Activated CD8-positive, alpha-beta memory T cell treated with anti-CD3 and anti-CD28 coated beads for 1 hour (primary cell): ENCODE measurements at places on chromosomes 1 and 21.

DNA sequence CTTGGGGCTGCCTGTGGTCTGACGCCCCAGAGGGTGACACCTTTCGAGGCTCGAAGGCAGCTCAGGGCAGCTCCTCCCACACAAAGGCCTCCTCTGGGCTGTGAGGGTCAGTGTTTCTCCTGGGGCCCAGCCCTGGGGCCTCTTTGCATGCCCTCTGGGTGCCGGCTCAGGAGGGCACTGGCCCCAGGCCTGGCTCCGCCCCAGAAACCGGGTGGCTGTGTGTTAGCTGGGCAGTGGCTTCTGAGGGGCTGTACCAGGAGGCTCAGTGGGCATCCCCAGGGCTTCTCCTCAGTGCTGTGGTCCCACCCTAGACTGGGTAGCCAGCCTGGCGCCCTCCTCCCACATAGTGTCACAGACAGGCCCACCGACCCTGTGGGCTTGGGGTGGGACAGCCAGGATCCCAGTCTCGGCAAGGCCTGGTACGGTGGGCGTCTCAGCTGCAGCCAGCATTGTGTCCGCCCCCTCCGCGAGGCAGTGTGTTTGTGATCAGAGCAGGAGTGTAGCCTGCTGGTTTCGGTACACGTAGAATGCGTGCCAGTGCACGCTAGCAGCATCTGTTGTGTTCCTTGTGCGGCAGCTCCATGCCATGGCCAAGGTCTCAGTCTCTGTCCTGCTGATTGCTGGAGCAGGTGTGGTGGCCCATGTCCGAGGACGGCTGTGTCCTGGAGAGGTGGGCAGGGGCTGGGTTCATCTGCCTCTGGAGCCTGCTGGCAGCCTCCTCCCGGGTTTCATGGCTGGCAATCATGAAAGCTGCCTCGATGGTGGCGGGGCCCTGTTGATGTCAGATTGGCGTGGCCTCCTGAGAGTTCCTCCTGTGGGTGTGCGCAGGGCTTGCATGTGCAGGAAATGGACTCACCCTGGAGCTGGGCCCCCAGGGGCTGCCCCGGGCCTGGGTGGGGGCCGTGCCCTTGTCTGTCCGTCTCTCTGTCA, 28.0 kb downstream of the RRP1 start:
- no peak for DNase-seq

DNA sequence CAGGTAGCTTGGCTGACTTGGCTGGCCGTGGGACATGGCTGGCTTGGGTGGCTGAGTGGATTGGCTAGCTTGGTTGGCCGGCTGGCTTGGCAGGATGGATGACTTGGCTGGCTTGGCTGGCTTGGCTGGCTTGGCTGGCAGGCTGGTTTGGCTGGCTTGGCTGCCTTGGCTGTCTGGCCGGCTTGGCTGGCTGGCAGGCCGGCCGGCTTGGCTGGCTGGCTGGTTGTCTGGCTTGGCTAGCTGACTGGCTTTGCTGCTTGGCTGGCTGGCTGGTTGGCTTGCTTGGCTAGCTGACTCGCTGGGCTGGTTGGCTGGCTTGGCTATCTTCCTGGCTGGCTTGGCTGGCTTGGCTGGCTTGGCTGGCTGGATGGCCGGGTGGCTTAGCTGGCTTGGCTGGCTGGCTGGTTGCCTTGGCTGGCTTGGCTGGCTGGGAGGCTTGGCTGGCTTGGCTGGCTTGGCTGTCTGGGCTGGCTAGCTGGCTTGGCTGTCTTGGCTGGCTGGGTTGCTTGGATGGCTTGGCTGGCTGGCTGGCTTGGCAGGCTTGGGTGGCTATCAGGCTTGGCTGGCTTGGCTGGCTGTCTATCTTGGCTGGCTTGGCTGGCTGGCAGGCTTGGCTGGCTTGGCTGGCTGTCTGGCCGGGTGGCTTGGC, 129.7 kb upstream of the FAM72C start:
- DNase-seq, result peak; percentile 3

DNA sequence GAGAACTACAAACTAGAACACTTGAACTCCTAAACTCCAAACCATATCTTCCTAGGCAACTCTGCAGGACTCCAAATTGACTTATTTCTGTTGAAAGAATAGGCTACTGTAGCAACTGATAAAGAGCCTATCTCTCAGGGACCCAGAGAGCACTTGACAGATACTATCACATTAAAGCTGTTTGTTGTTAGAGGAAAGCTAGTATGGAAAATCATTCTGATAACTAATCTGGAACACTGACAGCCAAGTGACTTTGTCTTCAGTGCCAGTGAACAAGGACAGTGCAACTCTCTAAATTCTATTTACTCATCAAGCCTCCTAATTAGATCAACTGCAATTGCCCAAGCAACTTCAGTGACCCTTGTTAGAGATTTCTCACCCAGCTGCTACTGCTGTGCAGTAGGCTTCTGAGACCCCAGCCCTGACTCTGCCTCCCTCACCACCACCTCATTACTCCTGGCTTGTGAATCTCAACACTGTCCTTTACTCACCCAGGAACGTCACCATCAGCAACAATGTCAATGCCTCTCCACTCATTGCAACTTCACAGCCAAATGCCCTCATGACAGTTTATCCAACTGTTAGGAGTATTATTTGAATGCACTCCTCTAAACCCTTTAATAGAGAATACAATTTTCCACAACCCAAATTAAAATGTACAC, 7.4 kb upstream of the RGS13 start:
- DNase-seq, result no peak

DNA sequence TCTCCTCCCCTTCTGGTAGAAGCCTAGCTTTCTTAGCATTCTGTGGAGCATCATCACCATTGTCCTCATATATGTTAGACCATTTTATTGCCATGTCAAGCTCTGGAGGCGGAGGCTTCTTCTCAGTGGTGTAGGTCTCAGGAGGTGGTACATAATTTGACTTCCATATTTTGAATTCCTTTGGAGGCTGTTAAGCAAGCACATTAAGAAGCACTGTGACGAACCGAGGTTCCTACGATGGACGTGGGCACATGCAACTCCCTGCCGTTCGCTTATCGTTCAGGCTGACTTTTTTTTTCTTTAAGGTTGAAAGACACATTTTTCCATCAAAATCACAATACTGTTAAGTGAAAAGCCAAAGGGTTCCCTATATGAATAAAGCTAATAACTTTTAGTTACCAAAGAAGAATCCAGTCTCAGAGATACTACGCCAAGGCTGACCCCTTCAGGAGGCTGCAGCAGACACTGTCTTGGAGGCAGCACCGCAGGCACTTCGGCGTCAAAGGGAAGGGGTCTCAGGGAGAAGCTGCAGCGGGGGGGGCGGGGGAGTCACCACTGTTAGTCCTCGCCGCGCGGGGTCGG, 835 bp downstream of the C1orf52 start:
- DNase-seq, result no peak

DNA sequence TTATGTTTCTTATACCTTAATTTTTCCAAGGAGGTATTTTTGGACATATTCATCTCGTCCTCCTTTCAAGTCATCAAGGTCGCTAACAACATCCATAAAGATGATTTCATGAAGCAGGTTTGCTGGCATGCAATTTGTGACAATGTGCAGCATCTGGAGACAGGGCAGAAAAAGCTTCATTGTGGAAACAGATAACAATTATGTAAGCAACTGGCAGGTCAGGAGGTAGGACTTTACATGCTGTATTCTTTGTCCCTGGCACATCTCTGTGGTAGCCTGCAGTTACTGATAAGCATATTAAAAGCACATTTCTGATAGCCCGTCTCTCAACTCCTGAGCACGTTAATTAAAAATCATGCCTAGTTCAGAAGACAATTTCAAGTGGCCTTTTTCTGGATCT, 156.8 kb downstream of the LEPR start:
- no peak for DNase-seq
